ENCODE measurements at places on chromosomes 13 and 19.

DNA sequence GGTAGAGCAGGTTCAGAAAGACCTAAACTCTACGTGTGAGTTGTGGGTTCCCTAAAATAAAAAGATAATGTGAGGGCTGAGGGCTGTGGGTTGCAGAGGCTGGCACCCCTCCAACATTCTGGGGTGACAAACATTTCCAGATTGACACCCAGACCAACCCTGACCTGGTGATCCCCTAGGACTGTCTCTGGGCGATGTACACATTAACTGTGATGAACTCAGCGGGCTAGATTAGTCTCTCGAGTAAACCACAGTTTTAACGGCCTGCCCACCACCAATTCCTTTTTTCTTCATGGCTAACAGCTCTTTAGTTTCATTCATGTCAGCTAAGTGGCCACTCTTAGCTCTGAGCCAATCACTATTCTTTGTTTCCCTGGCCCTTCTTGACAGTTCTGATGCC, 24.8 kb downstream of the SIAH3 start:
- DNase-seq, result no peak

DNA sequence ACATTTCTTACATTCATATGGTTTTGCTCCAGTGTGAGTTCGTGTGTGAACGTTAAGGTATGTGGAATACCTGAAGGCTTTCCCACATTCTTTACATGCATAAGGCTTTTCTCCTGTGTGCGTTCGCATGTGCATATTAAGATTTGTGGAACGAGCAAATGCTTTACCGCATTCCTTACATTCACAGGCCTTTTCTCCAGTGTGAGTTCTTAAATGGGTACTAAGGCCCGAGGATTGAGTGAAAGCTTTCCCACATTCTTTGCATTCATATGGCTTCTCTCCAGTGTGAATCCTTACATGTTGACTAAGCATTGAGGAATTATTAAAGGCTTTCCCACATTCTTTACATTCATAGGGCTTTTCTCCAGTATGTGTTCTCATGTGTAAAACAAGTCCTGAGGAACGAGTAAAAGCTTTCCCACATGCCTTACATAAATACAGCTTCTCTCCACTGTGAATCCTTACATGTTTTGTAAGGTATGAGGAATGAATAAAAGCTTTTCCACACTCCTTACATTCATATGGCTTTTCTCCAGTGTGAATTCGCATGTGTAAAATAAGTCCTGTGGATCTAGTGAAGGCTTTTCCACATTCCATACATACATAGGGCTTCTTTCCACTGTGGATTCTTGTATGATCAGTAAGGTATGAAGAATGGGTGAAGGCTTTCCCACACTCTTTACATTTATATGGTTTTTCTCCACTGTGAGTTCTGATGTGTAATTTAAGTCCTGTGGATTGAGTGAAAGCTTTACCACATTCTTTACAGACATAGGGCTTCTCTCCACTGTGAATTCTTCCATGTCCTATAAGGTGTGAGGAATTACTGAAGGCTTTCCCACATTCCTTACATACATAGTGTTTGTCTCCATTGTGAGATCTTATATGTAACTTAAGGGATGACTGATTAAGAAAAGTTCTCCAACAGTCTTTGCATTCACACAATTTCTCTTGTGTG, 10.7 kb downstream of the ZNF846 start:
- DNase-seq, result no peak

GRCh38 chr19:47487551-47488515, 3.8 kb upstream of the KPTN start:
- no peak for DNase-seq

DNA sequence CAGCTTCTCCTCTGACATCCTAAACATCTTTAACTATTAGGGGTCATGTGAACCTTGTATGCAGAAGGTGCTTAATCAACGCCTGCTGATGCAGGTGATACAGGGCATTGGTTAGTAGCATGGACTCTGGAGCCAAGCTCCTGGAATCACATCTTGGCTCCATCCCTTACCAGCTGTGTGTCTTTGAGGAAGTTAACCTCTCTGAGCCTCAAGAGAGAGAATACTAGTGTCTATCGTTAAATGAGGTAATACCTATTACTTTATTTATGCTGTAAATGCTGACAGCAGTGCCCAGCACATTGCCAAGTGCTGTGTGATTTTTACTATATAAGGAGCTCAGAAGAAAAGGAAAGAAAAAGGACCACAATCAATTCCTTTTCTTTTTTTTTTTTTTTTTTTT, 11.2 kb upstream of the SELENOW start:
- DNase-seq, result no peak

DNA sequence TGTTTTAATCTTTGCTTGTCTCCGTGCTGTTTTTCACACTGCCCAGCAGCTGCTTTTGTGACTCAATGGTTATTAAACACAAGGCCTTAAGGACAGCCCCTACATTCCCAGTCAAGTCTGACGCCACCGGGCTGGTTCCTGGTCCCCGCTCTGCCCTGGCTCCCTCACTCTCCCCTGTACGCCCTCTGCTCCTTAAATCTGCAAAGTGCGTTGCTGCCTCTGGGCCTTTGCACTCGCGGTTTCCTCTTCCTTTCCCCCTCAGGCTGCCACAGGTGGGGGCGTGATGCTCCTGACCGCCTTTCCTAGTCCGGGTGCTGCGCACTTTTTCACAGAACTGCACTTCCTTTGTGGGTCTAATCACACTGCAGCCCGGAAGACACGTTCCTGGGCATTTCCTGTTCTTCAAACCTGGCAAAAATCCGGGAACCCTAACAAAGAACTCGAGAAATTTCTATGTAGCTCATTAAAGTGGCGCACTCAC, 25.6 kb downstream of the NOSIP start:
- DNase-seq, result peak; percentile 57

GRCh38 chr13:72911981-72912380, 130.0 kb downstream of the PIBF1 start:
- no peak for DNase-seq

- no peak for DNase-seq
These were observed 2.8 kb downstream of the TMEM150B start for GRCh38 chr19:55322204-55322885.

GRCh38 chr13:32381539-32381938, 46.4 kb downstream of the N4BP2L1 start:
- no peak for DNase-seq

GRCh38 chr19:30214651-30215051, 157.5 kb upstream of the ZNF536 start:
- peak; percentile 44 for DNase-seq

- peak; percentile 61 for DNase-seq
These were observed at the start of gene SYDE1 for GRCh38 chr19:15107061-15108010. Gene SYDE1, plus strand, starts transcription at chr19:15107401. Its CDS starts 33 bp downstream, at chr19:15107434.

DNA sequence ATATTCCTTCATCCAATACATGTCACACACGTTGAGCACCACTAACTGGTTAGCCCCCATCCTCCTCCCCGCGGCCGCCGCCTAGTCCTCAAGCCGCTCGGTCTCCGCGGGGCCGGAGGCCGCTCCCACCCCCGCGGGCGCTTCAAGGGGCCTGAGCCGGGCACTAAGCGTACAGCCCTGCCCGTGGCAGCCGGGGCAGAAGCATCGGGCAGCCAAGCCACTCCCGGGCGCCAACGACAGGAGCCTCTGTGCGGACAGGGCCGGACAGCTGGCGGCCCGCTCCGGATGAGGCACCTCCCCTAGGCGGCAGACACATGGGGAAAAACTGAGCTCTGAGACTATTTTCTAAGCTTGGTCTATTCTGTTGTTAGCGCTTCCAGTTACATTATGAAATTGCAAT, 2.8 kb upstream of the ZNF543 start:
- DNase-seq, result no peak

GRCh38 chr13:51925865-51926527, 64.2 kb downstream of the CCDC70 start:
- DNase-seq, result no peak

GRCh38 chr19:2035590-2035991, 15.5 kb downstream of the MKNK2 start:
- DNase-seq, result peak; percentile 9

DNA sequence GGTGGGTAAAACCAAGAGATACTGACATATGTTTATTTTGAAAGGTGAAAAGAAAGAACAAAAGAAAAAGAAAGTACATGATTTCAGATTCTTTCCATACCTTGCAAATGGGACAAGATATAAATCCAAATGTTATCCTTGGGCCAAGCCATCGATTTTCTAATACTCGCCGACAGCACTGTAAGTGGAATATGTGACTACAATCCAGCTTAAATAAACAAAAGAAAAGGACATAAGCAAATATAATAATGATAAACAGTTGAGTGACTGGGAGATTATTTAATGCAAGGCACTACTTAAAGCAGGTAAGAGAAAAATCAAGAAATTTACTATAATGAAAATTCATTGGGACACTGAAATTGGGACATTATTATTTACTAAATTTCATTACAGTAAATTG, 29.9 kb upstream of the FBXL3 start:
- DNase-seq, result no peak

GRCh38 chr13:32113532-32113931, 82.0 kb downstream of the FRY start:
- DNase-seq, result no peak

GRCh38 chr19:33241530-33242101, 16.0 kb upstream of the SLC7A10 start:
- DNase-seq, result peak; percentile 29

DNA sequence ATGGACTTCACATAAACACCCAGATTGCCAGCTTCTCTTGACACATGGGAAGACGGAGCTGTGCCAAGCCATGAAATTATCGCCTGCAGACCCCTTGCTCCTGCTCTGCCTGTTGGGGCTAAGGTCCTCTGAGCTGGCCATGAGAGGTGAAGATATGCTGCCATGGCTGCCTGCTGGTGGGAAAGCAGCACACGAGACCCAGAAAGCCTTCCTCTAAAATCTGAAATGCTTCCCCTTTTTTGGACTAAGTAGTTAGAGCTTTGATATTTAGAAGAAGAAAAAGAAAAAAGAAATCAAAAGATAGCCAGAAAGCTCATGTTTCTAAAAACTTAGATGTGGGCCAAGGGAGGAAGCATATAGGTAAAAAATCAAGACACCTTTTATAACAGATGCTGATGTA, 11.2 kb downstream of the WDFY2 start:
- DNase-seq, result no peak

GRCh38 chr13:46340631-46341111, 46.4 kb downstream of the RUBCNL start:
- peak; percentile 28 for DNase-seq

DNA sequence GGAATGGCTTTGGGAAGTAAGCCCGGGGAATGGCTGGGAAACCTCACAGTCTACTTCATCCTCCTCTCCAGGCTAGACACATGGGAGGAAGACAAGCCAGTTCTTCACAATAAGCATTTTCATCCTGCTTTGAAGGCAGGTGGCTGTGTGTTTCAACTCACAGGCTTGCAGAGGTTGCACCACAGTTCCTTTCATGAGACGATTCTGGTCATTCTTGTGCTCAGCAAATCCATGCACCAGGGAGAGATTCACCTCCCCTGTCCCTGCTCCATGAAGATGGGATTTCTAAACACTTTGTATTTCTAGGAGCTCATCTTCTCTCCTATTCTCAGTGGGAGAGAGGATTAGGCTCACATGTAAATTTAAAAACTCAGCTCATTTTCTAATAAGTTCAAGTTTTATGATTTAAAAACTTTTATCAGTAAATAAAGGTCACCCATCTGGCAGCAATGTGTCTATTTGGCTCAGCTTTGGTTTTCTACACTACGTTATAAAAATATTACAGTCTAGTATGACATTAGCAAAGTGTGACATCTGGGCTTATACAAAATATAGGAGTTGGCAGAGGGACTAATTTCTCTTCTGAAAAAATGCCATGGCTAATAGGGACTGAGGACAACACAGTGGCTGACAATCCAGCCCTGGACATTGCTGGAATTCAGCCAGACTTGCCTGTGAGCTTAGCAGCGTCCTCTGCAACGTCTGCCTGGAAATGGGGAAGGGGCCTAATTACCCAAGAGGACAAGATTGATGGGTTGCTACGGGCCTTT, 283.2 kb upstream of the SLC10A2 start:
- no peak for DNase-seq

DNA sequence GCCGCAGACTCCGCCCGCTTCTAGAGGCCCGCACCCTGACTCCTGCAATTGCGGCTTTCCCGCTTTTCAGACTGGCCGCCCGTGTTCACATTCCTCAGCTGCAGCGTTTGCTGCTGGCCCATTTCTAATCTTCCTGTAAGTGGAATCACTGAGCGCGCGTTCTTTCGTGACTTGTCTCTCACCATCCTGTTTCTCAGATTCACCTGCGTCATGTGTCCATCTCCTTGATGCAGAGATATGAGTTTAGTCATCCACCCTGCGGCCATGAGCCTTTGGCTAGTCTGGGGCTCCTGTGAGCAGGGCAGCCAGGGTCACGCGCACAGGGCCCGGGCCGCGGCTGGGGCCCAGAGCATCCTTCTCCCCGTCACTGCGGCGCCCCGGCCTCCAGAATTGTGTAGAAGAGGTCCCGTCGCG, 110.0 kb downstream of the CRYL1 start:
- no peak for DNase-seq

GRCh38 chr13:44506251-44506650, 69.9 kb downstream of the TSC22D1 start:
- DNase-seq, result no peak

DNA sequence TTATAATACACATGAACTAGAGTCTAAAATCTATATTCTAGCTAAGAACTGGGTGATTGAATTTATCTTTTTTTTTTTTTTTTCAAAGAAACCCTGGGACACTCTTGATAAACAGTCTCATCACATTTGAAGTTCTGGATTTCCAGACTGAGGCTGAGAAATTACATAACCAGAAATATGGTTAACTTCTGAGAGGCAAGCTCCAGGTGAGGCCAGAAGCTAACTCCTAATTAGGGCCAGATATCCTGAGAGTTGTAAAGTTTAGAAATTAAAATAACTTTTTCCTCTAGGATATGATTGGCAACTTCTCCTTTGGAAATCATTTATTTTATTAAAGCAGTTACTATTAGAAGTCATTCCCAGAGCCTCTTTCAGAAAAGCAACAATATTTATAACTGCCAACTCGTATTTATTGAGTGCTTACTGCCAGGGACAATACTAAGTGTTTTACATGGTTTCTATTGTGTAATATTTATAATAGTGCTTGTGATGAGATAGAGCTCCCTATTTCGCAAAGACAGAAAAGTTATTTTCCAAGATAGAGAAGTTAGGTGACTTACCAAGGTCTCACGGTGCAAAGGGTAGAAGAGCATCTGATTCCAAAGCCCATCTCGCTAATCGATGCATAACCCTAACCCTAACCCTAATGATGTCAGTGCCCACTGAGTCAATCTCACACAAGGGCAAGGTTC, 187.7 kb downstream of the DCT start:
- no peak for DNase-seq

DNA sequence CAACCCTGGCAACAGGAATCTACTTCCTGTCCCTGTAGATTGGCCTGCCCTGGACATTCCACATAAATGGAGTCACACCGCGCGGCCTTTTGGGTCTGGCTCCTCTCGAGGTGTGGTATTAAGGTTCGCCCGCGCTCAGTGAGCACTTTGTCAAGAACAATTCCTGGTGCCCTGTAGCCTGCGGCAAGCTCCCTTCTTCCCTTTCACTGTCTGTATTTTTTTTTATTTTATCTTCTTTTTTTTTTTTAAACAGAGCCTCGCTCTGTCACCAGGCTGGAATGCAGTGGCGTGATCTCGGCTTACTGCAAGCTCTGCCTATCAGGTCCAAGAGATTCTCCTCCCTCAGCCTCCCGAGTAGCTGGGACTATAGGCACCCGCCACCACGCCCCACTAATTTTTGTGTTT, 28.3 kb downstream of the PEX11G start:
- no peak for DNase-seq
